ENCODE measurements at places on chromosomes 7 and 10.

DNA sequence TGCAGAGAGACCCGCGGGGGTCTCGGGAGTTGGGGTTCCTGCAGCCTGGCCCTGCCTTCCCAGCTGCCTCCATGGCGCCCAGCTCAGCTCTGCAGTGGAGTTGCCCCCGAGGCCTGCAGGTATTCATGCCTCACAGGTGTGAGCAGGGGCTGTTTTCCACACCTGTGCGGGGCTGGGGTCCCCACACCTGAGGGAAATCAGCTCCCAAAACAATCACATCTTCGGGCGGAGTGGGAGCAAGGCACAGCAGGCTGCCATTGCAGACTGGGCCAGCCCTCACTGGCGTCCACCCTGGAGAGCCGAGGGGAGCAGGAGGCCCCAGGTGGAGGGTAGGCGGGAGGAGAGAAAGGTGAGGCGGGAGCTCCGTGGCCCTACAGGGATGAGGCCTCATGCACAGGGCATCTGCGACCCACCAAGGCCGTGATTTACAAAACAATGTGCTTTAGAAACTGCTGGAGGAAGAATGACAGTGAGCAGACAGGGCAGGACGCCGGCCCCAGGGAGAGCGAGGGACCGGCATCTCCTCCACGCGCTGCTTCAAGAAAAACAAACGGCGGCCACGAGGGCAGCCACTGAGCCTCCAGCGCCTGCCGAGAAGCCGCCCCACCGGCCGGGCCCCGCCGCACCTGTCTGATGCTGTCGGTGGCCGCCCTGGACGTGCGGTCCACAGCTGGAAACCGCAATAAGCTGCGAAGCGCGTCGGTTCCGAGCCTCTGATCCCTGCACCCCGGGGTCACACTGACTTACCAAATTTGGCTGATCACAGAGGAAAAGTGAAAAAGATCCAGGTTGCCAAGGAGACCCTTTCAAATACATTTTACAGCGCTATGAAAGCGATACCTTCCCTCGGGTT is 53.0 kb upstream of the PDGFA start:
- no peak overlapping the region for H3K27ac ChIP-seq
- peaks cover 12% of the 10 kb centered on the region for H3K36me3 ChIP-seq
- no peak for DNase-seq
- H3K27me3 ChIP-seq, result no peaks in the 10 kb centered on the region

DNA sequence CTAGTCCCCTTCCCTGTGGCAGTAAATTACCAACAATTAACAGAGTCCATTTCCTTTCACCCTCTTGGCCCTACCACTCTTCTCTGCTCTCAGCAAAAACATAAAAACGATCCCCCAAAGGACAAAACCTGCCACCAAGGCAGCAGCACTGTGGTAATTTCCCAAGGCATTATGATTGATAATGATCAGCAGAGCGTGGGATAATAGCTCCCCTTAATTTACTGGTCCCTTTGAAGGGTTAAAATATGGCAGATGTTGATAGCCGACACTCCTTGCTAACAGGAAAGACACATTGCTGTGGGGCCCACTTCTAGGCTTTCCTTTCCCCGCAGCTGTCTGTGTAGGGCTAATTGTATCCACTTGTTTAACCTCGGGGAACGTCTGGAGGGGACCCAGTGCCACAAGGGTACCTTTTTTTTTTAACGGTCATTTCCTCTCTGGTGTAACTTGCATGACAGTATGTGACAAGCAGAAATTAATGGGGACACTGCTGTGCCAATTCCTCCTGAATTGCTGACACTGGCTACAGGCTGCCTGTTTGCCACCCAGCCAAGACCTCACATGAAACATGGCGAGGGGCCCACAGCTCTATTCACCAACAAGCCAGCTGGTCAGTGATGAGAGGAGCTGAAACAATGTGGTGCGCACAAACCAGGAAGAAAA is 81.3 kb downstream of the CDK6 start:
- peaks cover 3% of the 10 kb centered on the region for H3K36me3 ChIP-seq
- DNase-seq, result no peak
- H3K27ac ChIP-seq, result no peak overlapping the region
- H3K4me1 ChIP-seq, result peaks cover 35% of the 10 kb centered on the region
- no peak overlapping the region for H3K4me3 ChIP-seq

DNA sequence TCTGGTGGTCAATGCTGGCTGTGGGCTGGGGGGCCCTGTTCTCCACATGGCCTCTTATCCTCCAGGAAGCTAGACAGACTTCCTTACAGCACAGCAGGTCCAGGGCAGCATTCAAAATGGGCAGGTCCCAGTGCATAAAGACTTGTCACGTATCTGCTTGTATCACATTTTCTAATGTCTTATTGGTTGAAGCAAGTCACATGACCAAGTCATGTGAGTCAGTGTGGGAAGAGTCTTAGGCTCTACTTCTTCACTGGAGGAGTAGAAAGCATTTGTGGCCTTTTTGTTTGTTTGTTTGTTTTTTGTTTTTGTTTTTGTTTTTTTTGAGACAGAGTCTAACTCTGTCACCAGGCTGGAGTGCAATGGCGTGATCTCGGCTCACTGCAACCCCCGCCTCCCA is 104.7 kb downstream of the COL13A1 start:
- H3K36me3 ChIP-seq, result no peaks in the 10 kb centered on the region
- H3K4me3 ChIP-seq, result no peak overlapping the region
- H3K27ac ChIP-seq, result no peak overlapping the region
- peaks cover 11% of the 10 kb centered on the region for H3K27me3 ChIP-seq
- no peak for DNase-seq

GRCh38 chr10:95881316-95881715 is 26.5 kb upstream of the CC2D2B start:
- no peak overlapping the region for H3K4me3 ChIP-seq
- no peak for DNase-seq
- no peak overlapping the region for H3K27ac ChIP-seq
- H3K27me3 ChIP-seq, result no peaks in the 10 kb centered on the region
- peaks cover 11% of the 10 kb centered on the region for H3K36me3 ChIP-seq
- H3K4me1 ChIP-seq, result peaks cover 6% of the 10 kb centered on the region

DNA sequence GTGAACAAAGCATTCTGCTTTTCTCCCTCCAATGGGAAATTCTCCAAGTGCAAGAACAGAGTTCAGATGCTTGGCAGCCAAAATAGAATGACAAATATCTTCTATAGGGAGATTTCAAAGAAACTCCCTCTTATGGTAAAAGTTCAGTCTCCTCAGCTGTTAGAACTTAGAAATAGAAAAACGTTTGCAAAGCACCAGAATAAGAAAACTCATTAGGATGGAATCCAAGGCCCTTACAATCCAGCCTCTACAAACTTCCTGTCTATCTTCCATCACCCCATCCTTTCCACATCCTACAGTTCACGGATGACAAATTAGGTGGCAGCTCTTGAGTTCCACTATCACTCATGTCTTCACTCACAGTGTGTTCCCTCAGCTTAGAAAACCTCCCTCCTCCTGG is 25.7 kb downstream of the FAM13C start:
- no peak for DNase-seq
- H3K27ac ChIP-seq, result no peak overlapping the region
- H3K27me3 ChIP-seq, result no peaks in the 10 kb centered on the region

DNA sequence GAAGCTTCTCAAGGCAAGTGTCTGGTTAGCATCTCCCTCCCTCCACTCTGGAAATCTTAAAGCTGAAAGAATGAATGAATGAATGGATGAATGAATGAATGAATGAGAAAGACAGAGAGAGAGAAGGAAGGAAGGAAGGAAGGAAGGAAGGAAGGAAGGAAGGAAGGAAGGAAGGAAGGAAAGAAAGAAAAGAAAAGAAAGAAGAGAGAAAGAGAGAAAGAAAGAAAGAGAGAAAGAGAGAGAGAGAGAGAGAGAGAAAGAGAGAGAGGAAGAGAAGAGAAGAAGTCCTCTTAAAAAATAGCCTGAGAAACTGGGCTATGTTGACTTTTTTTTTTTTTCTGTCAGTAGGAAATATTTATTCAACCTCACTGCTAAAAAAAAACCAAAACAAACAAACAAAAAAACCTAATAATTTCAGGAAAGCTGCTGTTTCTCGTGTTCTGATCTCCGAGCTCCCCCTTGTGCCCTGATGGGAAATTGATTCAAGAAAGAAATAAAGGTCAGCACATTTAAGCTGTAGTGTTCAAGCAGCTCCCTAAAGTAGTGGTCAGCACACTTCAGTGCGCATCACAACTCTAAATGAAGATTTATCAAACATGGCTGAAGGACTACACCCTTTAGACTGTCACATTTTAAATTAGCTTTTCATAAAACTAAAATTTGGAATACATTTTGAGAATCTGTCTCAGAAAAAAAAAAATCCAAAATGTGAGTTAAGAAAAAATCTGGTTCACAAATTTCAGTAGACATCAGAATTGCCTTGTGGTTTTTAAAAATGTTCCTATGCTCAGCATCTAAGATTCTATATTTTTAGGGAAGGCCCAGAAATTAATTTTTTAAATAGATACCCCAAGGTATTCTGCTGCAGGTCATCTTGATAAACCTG is 154.3 kb downstream of the ELAPOR2 start:
- H3K27ac ChIP-seq, result no peak overlapping the region
- no peak for DNase-seq
- no peaks in the 10 kb centered on the region for H3K27me3 ChIP-seq
- H3K36me3 ChIP-seq, result no peaks in the 10 kb centered on the region
- H3K4me3 ChIP-seq, result no peak overlapping the region
- no peaks in the 10 kb centered on the region for H3K4me1 ChIP-seq

GRCh38 chr10:106534441-106534840 is 630.1 kb downstream of the SORCS1 start:
- DNase-seq, result no peak
- H3K4me1 ChIP-seq, result no peaks in the 10 kb centered on the region
- no peak overlapping the region for H3K27ac ChIP-seq
- H3K4me3 ChIP-seq, result no peak overlapping the region
- H3K36me3 ChIP-seq, result no peaks in the 10 kb centered on the region

GRCh38 chr10:114349522-114350215 is 54.6 kb downstream of the AFAP1L2 start:
- H3K36me3 ChIP-seq, result no peaks in the 10 kb centered on the region
- H3K27me3 ChIP-seq, result peaks cover 2% of the 10 kb centered on the region
- no peak for DNase-seq
- H3K4me3 ChIP-seq, result no peak overlapping the region

GRCh38 chr7:29372351-29373090 is 177.9 kb downstream of the CHN2 start:
- no peak overlapping the region for H3K27ac ChIP-seq
- no peaks in the 10 kb centered on the region for H3K4me1 ChIP-seq
- no peaks in the 10 kb centered on the region for H3K36me3 ChIP-seq
- DNase-seq, result no peak
- H3K4me3 ChIP-seq, result no peak overlapping the region

DNA sequence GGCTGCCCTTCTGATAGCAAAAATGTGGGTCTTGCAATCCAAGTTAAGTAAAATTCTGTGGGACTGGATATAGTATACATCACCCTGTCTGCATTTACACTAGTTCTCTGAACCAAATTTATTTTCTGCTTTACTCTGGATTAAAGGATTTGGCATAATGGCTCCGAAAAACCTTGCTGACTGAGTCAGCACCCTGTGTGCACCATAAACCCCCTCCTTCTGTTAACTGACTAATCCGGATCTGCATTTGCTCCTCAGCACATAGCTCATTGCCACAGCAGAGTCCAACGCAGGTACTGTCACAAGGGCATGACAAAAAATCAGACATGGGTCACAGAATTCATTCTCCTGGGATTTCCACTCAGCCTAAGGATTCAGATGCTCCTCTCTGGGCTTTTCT is 1.3 kb downstream of the OR2A5 start:
- no peaks in the 10 kb centered on the region for H3K36me3 ChIP-seq
- H3K4me1 ChIP-seq, result no peaks in the 10 kb centered on the region
- no peaks in the 10 kb centered on the region for H3K27me3 ChIP-seq

DNA sequence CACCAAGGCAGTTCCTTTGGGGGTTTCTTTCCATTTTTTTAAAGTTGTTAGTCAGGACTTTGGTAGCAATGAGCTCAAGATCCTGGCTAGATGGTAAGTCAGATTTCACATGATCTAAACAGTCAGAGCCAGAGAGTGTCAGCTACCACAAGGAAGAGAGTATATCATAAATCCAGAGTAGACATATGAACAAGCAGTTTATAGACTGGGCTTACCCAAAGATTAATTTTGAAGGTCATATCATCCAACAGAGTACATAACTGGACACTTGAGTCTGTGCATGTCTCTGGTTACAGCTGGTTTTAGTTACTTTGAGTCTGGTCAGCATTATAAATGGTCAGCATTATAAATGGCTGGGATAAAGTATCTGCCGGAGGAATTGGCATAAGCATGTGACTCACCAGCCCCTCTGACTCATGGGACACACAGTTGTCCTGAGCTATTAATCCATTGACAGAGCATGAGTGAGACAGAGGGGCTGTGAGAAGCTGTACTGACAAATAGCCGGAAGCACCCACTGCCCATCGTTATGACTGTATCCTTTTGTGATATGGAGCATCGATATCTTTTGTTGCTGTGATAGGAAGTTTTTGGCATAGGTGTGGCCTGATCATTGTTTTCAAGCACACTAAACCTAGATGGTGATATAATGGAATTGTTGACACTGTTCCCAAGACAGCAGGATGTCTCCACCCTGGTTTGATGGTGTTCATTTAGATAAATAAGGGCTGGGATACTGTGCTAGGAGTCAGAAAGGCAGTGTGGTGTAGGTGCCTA is 19.3 kb downstream of the PPP1R3C start:
- no peak for DNase-seq
- H3K36me3 ChIP-seq, result no peaks in the 10 kb centered on the region
- no peak overlapping the region for H3K4me3 ChIP-seq
- H3K27ac ChIP-seq, result no peak overlapping the region

DNA sequence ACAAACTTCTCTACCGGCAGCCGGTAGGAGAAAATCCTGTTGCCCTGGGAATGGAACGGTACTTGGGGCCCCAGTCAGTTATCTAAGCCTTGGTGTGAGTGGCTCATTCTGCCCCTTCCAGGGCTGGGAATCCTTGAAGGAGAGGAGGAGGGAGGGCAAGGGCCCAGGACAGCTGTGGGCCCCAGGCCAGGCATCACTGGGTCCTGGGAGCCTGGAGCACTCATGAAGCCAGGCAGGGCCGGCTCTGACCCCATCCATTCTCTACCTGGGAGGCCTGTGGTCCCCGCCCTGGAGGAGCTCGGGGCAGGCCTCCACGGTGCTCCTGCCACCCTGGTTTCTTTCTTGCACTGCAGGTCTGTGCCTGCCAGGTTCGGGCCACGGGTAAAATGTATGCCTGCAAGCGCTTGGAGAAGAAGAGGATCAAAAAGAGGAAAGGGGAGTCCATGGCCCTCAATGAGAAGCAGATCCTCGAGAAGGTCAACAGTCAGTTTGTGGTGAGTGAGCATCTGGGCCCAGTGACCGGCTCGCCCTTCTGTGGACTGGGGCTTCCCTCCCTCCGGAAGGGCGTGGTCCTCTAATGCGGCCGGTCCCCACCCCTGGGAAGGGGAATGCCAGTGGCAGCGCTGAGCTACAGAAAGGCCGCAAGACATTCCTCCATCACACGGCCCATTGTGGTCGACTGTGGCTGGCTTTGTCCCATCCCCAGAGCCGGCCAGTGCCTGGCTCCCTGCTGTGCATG is 111.3 kb downstream of the RGS10 start:
- no peaks in the 10 kb centered on the region for H3K4me1 ChIP-seq
- no peak overlapping the region for H3K27ac ChIP-seq

GRCh38 chr7:50431316-50431715 is 18.8 kb downstream of the FIGNL1 start:
- no peak overlapping the region for H3K4me3 ChIP-seq
- no peaks in the 10 kb centered on the region for H3K4me1 ChIP-seq
- no peak overlapping the region for H3K27ac ChIP-seq
- DNase-seq, result no peak
- H3K27me3 ChIP-seq, result no peaks in the 10 kb centered on the region

- no peak overlapping the region for H3K4me3 ChIP-seq
- H3K27ac ChIP-seq, result no peak overlapping the region
- no peaks in the 10 kb centered on the region for H3K27me3 ChIP-seq
- DNase-seq, result no peak
- H3K4me1 ChIP-seq, result no peaks in the 10 kb centered on the region
Observed at GRCh38 chr10:58631715-58632114, 119.0 kb downstream of the BICC1 start.
